CD4-positive, alpha-beta T cell treated with Interleukin-1 beta for 1 hour (primary cell): ENCODE measurements at places on chromosomes 6 and 20.

DNA sequence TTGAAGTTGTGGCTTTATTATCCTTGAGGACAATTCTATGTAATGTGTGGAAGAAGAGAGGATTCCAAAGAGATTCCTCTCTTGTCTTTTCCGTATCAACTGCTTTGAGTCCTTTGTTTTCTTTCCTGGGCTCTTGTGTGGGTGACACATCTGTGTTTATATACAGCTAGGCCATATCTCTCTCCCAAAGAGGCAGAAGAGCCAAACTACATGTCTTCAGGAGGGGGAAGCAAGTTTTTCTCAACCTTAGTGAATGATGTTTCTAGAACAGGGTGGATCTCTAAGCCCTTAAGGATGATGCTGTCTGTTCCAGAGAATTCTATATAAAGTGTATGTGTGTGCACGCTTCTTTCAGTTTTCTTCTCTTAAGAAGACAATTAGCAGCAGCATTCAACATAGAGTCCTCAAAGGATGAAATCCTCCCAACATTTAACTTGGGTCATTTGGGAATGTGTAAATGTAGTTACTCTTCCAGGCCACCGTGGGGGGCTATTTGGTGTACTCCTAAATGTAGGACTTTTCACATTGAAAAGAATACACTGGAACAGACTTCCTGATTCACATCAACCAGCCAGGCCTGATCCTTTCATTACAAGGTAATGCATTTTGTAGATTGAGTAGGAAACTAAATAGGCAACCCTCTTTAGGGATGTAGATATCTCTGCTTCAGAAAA lies 92.8 kb upstream of the EEF1E1 start:
- DNase-seq: no peak

DNA sequence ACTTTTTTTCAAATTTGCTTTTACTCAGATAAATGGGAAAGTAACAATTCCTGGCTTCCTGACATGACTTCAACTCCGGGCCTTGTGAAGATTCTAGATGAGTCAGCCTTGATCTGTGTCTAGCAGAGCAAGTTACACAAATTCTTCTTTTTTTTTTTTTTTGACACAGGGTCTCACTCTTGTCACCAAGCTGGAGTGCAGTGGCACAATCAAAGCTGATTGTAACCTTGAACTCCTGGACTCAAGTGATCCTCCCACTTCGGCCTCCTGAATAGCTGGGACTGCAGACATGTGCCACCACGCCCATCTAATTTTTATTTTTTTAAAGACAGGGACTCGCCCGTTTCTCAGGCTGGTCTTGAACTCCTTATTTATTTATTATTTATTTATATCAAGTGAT lies 7.3 kb upstream of the ARHGAP18 start:
- DNase-seq: no peak

DNA sequence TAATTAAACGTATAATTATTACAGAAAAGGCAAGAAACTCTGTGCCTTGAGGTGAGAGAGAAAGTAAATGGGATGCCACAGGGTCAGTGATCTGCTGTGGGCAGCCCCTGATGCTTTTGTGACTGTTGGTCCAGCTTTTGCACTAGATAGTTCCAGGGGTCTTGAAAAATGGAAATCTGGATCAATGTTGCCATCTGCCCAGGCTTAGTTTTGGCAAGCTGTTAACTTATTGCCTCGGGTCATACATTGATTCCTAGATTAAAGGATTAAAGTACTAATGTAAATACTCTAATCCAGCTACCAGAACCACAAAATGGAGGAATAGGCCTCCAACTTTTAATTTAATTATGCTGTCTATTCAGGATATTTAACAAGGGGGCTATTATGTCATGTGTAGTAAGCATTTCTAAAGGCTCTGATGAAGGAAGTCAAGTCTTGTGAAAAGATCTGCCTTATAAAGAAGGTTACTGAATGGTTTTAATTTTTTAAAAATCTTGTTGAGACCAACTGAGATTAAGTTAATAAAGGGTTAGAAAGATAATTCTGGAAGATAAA lies 376.0 kb upstream of the HS3ST5 start:
- no peak for DNase-seq

DNA sequence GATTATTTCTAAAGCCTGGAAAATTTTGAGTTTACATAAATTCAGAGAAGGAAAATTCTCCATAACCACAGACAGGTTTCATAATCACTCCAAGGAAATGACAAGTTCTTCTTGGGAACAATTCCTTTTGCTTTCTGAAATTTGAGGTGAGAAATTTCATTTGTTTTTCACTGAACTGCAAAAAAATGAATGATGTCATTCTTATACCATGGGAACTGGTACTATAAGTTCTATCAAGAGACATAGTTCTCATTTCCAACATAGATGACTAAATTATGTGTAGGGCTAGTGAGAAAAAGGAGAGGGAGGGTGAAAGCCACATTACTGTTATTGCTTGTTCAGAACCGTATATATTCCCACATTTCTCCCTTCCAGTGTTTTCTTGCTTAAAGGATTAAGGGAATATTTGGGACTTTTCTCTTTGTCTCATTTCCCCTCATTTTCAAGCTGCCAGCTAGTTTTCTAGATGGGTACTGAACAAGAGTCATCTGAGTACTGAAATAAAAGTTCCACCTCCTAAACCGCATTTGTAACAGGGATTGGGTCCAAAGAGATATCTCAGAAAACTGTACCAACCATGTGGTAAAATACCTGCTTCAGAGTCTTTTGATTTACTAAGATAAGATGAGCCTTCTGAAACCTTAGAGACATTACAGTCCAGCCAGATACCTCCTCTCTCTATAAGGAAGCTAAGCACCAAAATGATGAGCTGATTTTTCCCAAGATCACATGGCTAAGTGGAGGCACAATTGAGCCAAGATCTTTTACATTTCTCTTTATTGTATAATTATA lies 144.3 kb upstream of the PRDM1 start:
- no peak for DNase-seq

DNA sequence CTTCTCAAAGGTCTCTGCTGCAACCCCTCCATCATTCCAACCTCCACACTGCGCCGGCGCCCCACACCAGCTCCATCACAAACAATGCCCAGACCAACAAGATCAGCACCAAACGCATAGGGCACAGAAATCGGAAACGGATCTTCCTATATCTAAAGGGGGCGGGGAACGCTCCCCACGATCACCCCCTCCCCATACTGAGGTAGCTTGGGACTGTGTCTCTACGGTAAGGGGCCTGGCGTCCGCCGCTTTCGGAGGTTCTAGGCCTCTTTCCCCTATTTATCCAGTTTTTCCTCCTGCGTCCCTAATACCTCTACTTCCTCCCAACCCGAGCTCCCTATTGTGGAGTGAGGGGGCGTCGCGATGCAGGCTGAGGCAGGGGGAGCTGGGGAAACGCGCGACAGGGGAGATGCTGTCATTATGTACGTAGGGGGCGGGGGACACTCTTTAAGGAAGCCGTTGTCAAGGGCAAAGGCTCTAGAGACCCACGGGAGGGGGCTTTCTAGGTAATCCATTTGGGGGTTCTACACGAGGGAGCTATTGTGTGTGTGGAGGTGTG lies 909 bp downstream of the DNAAF9 start:
- peak; percentile 1 for DNase-seq

- peak; percentile 31 for DNase-seq
Measured at GRCh38 chr20:49724408-49725223, 10.9 kb upstream of the B4GALT5 start.

GRCh38 chr6:70377372-70377771 lies 35.9 kb upstream of the FAM135A start:
- no peak for DNase-seq

GRCh38 chr6:111976139-111976538 lies 77.8 kb upstream of the CCN6 start:
- no peak for DNase-seq

DNA sequence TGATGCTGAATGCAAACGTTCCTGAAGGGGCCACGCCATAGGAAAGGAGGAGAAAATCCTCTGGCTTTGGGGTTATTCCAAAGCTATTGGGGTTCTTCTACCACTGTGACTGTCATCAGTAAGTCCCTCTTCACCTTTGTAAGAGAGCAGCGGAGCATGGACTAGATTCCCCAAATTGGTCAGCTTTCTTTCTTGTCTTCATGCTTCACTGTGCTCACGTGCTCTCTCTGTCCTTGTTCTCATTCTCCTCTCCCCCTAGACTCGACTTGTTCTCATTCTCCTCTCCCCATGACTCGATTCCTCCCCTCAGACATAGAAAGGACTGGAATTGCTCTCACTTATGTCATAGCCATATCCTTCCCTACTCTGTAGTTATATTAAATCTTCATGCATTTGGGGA lies 54.8 kb upstream of the ADGRG6 start:
- DNase-seq: no peak

GRCh38 chr6:14190929-14191224 lies 73.3 kb downstream of the CD83 start:
- DNase-seq: no peak

DNA sequence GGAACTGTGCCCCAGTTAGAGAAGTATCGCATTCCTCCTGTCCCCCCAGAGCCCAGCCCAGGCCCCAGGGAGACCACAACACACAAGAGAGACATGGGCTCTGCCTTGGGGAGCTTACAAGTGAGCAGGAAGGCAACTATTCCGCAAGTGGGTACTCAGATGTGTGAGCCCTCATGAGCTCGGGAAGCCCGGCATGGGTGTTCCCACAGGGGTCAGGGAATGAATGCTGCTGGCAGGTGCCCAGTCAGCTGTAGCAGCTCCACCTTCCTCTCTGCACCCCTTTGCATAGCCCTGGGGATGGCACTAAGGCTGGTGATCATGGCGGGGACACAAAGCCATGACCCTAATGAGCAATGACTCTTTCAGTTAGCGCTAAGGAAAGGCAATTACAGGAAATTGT lies 194.1 kb downstream of the SYNDIG1 start:
- no peak for DNase-seq

DNA sequence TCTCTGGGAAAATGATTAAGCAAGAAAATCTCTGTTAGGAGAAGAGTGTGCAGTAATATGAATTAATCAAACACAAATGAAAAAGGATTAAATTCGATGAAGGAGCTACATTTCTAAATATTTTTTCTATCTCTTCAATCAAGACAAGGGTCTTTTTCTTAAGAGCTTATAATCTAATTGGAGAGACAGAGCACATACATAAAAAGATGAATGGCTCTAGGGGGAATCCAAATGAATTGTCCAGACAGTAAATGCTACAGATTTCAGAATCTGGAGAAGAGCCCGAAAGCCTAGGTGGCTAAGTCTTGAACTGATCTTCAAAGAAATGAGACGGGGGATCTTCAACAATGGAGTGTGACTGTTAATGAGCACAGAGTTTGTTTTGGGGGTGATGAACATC lies 723.6 kb downstream of the UTRN start:
- DNase-seq: no peak

DNA sequence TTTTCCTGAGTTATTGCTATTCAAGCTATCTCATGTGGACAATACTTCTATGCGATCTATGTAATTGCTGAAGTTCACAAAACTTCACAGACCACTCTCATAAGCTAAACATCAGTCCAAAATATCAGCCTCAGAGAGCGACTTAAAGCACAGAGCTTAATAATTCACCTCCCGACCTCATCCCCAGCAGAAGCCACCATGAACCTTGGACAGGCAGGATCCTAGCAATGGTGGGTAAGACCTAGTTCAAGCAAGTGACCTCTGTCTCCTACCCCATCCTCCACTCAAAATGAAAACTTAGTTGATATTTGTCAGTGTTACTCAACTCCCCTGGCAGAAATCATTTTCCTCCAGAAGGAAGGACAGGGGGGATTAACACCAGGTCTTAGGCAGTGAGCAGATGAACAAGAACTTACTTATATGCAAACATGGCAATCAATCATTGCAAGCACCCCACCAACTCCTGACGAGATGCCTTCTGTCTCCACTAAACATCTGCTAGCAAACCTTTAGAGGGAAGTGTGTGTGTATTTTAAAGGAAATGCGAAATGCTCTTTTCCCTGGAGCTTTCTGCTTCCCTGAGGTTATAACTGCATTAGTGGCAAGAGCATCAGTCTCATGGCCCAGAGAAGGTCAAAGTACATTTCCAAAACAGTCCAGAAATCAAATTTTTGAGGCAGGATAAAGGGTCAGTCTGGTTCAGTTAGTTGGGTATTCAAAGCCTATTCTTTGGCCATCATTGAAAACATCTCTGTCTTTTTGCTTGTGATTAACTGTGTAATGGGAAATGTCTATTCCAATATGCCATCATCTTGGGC lies 90.0 kb downstream of the SLC22A23 start:
- DNase-seq: no peak

GRCh38 chr6:19362396-19362795 lies 474.8 kb upstream of the ID4 start:
- no peak for DNase-seq

GRCh38 chr6:36232172-36232571 lies 35.6 kb downstream of the BRPF3 start:
- DNase-seq: no peak

GRCh38 chr6:5472571-5472970 lies 211.3 kb downstream of the FARS2 start:
- DNase-seq: no peak

GRCh38 chr20:12317433-12317832 lies 399.7 kb downstream of the BTBD3 start:
- no peak for DNase-seq

GRCh38 chr6:94341173-94341572 lies 921.8 kb upstream of the EPHA7 start:
- no peak for DNase-seq

GRCh38 chr6:54810147-54810546 lies 36.4 kb upstream of the FAM83B start:
- DNase-seq: no peak

- DNase-seq: no peak
Measured at GRCh38 chr6:70847106-70848084, 109.5 kb downstream of the B3GAT2 start.

GRCh38 chr6:137342607-137343190 lies 123.5 kb upstream of the IFNGR1 start:
- DNase-seq: no peak

- no peak for DNase-seq
Measured at GRCh38 chr6:149899486-149899885, 1.6 kb upstream of the RAET1E start.

- DNase-seq: no peak
Measured at GRCh38 chr6:105991561-105992314, 94.4 kb upstream of the PRDM1 start.

- DNase-seq: no peak
Measured at GRCh38 chr20:3109350-3110302, 25.1 kb upstream of the AVP start.

GRCh38 chr6:1437553-1438406 lies 48.4 kb downstream of the FOXF2 start:
- DNase-seq: no peak

GRCh38 chr6:5506149-5506548 lies 244.8 kb downstream of the FARS2 start:
- DNase-seq: no peak

DNA sequence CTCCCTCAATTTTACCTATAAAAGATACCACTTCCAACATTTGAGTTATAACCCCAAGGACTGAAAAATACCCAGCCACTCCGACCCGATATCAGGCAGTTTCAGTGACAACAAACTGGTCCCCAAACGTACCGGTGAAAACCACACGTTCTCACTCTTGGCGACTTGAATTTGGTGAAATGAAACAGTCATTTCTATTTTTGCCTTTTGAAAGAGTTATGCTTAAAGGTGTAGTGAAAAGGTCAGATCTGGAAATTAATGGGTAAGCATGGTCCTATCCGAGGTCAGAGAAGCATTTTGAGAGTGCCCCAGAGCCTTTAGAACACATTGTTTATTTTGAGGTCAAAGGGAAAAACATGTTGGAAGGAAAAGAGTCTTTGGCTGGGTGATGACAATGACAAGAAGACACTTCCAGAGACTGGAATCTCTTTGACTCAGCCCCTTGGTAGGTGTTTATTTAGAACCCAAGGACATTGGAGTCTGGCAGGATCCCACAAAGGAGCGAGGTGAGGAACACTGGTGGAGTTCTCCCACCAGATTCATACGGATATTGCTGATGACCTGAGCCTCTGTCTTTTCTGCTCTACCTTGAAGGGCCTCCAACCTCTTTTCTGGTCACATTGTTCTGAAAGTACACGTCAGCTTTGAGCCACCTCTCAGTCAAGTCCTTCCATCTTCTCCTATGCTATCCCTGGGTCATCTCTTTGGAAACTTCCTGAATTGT lies 235.0 kb downstream of the GMPR start:
- peak; percentile 28 for DNase-seq
